Left lung (tissue), 14 donors: ENCODE measurements at places on chromosomes 3 and 15. TPM values are rescaled to one million over a fixed set of nuclear protein-coding genes. Genes with fewer than 3 reads are reported as not detected.

GRCh38 chr3:4745235-4745610, 234.0 kb upstream of the BHLHE40 start:
- DNase-seq: no peak
- no peak overlapping the region for H3K27ac ChIP-seq
- H3K4me1 ChIP-seq: peaks cover 19% of the 10 kb centered on the region
- H3K4me3 ChIP-seq: no peak overlapping the region
- no peaks in the 10 kb centered on the region for H3K27me3 ChIP-seq

GRCh38 chr3:43214616-43215015, 71.7 kb upstream of the SNRK start:
- H3K27ac ChIP-seq: no peak overlapping the region
- H3K4me3 ChIP-seq: no peak overlapping the region
- no peaks in the 10 kb centered on the region for H3K36me3 ChIP-seq
- H3K4me1 ChIP-seq: no peaks in the 10 kb centered on the region
- no peak for DNase-seq
- no peaks in the 10 kb centered on the region for H3K27me3 ChIP-seq

DNA sequence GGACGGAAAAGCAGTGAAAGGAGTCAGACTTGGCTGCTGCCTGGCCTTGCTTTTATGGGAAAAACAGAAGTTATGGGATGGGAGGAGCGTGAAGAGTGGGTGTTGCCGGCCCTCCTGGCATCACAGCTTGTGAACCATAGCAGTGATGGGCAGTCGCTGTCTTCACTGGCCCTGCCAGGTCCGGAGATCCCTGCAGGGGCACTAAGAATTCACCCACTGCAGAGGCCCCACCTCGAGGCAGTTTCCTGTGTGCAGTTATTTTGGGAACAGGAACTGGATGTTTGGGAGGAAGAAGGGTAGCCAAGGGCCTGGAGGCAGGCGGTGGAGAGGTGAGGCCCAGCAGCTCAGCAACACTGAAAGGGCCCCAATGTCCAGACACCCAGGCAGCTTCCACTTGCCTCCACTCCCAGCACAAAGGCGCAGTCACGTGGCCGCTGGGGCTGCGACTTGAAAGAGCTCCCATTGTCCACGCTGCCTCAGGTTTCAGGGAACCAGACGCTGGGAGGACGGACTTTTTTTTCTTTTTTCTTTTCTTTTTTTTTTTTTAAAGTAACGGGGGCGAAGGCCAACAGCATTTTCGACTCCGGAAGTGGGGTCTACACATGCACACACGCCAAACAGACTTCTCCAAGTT, 255.6 kb downstream of the ZNF621 start:
- no peaks in the 10 kb centered on the region for H3K36me3 ChIP-seq
- H3K27ac ChIP-seq: peak overlapping the region; percentile 72
- H3K4me3 ChIP-seq: no peak overlapping the region
- DNase-seq: peak; percentile 64

- no peaks in the 10 kb centered on the region for H3K4me1 ChIP-seq
- H3K4me3 ChIP-seq: no peak overlapping the region
- H3K36me3 ChIP-seq: no peaks in the 10 kb centered on the region
- no peaks in the 10 kb centered on the region for H3K27me3 ChIP-seq
- H3K27ac ChIP-seq: no peak overlapping the region
- no peak for DNase-seq
Observed at GRCh38 chr3:146117406-146118285, 43.3 kb downstream of the PLOD2 start.

GRCh38 chr3:69683082-69683806, 56.0 kb upstream of the MITF start:
- DNase-seq: no peak
- H3K4me3 ChIP-seq: no peak overlapping the region
- H3K4me1 ChIP-seq: no peaks in the 10 kb centered on the region
- no peaks in the 10 kb centered on the region for H3K36me3 ChIP-seq
- H3K27me3 ChIP-seq: no peaks in the 10 kb centered on the region
- no peak overlapping the region for H3K27ac ChIP-seq

GRCh38 chr3:14847613-14848541, 29.1 kb downstream of the FGD5 start:
- no peaks in the 10 kb centered on the region for H3K36me3 ChIP-seq
- no peaks in the 10 kb centered on the region for H3K27me3 ChIP-seq
- no peak for DNase-seq

DNA sequence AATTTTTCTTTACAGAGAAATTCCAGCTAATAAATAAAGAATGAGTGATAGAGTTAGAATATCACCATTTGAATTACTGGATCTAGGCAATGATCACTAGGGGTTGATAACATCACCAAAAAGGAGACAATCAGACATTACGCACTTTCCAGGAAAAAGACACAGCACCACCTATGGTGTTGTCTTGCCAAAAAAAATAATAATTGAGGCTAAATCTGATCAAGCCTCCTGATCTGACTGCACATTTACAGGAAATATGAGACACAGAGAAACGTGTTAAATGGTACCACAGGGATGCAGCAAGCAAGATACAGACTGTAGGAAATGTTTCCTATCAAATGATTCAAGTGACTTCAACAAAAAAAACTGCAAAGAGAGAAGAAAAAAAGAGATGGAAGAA, 92.8 kb downstream of the EOMES start:
- no peaks in the 10 kb centered on the region for H3K4me1 ChIP-seq
- no peak overlapping the region for H3K4me3 ChIP-seq
- H3K27me3 ChIP-seq: no peaks in the 10 kb centered on the region
- DNase-seq: no peak
- no peak overlapping the region for H3K27ac ChIP-seq

- no peak for DNase-seq
- no peak overlapping the region for H3K27ac ChIP-seq
- H3K4me3 ChIP-seq: no peak overlapping the region
- no peaks in the 10 kb centered on the region for H3K36me3 ChIP-seq
- H3K27me3 ChIP-seq: peaks cover 11% of the 10 kb centered on the region
Observed at GRCh38 chr15:91219206-91219605, 119.1 kb downstream of the SV2B start.

DNA sequence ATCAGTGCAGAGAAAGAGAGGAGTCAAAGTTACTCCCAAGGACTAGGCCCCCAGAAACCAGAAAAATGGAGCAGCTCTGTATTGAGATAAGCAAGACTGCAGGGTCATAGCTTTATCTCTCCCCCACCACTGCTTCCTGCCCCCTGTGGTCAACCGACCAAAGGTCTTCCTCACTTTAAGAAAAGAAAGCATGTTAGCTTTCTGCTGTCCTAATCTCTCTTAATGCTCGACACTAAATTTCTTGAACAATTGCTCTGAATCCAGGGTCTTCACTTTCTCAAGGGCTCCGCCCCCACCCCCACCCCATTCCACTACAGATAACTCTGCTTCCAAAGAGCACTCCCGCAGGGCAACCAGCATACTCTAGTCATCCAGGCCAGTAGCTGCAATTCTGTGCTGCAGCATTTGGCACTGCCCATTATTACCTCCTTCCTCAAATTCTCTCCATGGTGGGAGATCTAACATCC, 31.9 kb downstream of the TNIK start:
- H3K36me3 ChIP-seq: no peaks in the 10 kb centered on the region
- no peak for DNase-seq
- no peaks in the 10 kb centered on the region for H3K27me3 ChIP-seq
- H3K4me1 ChIP-seq: no peaks in the 10 kb centered on the region

- no peak overlapping the region for H3K4me3 ChIP-seq
- no peaks in the 10 kb centered on the region for H3K36me3 ChIP-seq
- DNase-seq: no peak
- H3K27me3 ChIP-seq: peaks cover 36% of the 10 kb centered on the region
Observed at GRCh38 chr15:66108483-66109265, 144.9 kb downstream of the MEGF11 start.

DNA sequence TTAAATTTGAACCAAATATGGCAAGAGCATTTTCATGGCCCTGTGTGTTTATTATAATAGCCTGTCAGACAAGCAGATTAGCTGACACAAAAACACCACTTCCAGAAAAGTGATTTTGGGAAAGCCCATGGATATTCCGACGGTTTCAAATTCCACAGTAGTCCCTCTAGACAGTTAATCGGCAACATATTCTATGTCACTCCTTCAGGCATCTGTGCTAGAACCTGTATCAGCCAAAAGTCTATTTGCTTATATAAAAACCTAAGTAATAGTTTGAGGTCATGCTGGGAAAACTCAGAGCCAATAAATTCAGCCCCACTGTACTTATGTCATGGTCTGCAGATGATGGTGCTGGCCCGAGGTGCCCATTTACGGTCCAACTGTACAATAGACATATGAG, 110.2 kb upstream of the ARHGEF26 start:
- H3K4me1 ChIP-seq: no peaks in the 10 kb centered on the region
- DNase-seq: no peak
- H3K27me3 ChIP-seq: no peaks in the 10 kb centered on the region
- H3K36me3 ChIP-seq: no peaks in the 10 kb centered on the region

GRCh38 chr3:102737353-102737752, 302.5 kb downstream of the ZPLD1 start:
- no peaks in the 10 kb centered on the region for H3K27me3 ChIP-seq
- H3K36me3 ChIP-seq: no peaks in the 10 kb centered on the region

DNA sequence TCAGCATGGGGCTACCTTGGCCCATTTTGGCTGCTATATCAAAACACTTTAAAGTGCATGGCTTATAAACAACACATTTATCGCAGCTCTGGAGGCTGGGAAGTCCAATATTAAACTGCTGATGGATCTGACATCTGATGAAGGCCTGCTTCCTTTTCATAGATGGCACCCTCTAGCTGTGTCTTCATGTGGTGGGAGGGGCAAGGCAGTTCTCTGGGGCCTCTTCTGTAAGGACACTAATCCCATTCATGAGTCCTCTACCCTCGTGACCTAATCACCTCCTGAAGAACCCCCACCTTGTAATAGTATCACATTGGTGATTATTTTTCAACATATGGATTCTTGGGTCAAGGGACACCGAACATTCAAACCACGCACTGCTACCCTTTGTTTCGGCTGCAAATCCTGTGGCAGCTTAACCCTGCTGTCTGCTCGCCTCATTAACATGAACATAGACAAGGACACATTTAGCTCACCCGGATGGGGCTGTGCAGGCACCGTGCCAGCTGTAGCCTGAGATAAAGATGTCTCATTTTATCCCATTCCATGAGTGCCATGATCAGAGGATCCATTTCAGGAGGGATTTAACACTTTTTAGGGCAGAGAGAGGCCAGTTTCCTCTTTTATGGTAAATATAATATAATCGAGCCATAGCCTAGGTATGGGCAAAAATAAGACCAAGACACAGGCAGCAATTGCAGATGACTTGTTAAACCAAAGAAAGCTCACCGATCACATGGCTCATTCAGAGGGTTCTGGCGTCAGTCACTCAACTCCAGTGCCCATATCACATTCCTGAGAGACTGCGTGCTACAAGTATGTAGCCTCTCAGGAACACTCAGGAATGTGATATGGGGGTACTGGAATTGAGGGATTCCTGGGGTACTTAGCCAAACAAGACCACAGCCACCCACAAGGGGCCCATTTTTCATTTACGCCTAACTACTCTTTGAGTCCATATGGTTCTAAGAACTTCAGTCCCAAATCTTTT, 251.1 kb upstream of the ST8SIA2 start:
- H3K36me3 ChIP-seq: no peaks in the 10 kb centered on the region
- DNase-seq: no peak
- no peaks in the 10 kb centered on the region for H3K27me3 ChIP-seq
- no peak overlapping the region for H3K27ac ChIP-seq

DNA sequence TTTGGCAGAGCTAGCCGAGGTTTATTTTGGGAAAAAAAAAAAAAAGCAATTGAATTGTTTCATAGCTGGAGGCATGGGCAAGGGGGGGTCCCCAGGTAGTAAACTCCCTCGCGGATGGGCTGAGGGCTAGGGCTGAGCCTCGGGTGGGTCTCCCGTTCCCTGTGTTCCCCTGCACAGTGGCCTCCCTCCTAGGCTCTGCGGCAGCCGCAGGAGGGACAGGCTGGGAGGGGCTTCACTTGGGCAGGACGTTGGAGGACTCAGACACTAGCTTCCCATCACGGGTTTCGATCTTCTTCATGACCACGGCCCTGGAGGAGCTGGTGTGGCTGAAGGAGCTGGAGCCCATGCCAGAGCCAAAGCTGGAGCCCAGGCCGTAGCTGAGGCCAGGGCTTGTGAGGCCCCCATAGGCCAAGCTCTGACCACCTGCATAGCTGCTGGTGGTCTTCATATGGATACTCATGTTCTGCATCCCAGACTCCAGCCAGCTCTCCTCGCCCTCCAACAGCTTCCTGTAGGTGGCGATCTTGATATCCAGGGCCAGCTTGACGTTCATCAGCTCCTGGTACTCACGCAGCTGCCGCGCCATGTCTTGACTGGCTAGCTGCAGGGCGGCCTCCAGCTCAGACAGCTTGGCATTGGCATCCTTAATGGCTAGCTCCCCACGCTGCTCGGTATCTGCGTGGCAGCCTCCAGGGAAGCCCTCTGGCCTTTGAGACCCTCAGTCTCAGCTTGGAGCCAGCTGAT, 64.0 kb upstream of the CDAN1 start:
- H3K4me1 ChIP-seq: no peaks in the 10 kb centered on the region
- DNase-seq: no peak
- no peak overlapping the region for H3K27ac ChIP-seq
- no peaks in the 10 kb centered on the region for H3K27me3 ChIP-seq
- peaks cover 30% of the 10 kb centered on the region for H3K36me3 ChIP-seq
- H3K4me3 ChIP-seq: no peak overlapping the region

DNA sequence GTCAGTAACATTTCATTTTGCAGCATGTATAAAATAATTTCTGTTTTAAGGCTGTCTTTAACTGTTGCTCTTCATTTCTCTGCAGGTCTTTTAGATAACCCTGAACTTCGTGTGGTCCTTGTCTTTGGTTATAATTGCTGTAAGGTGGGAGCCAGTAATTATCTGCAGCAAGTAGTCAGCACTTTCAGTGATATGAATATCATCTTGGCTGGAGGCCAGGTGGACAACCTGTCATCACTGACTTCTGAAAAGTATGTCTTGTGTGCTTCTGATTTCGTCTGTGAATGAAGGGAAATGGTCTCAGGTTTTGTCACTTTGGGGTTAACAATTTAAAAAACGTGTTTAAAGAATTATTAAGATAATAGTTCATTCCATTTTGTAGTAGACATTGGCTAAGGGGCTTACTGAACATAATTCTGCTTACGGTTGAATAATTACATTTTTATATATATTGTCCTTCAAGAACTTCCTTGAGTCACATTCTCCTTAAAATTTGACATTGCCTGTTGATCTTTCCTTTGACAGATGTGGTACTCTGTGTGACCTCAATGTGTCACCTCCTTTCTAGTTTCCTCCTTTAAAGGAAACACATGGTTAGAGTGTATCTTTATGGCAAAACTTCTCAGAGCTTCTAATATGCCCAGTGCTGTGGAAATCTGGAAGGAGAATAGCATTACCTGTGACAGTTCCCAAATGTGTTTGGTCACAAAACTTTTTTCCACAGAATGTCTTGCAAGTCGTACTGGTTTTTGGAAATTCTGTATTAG, 26.3 kb downstream of the FBXO22 start:
- no peak overlapping the region for H3K27ac ChIP-seq
- H3K27me3 ChIP-seq: no peaks in the 10 kb centered on the region
- peaks cover 10% of the 10 kb centered on the region for H3K4me1 ChIP-seq
- no peaks in the 10 kb centered on the region for H3K36me3 ChIP-seq
- DNase-seq: no peak
- H3K4me3 ChIP-seq: no peak overlapping the region

- H3K27ac ChIP-seq: no peak overlapping the region
- no peaks in the 10 kb centered on the region for H3K36me3 ChIP-seq
- no peak for DNase-seq
- no peaks in the 10 kb centered on the region for H3K4me1 ChIP-seq
Observed at GRCh38 chr3:13219902-13220296, 146.7 kb upstream of the IQSEC1 start.

EPHB1 gene
- total RNA-seq: 4.3 TPM

BDH1 gene
- 22.0 TPM for total RNA-seq

IREB2 gene
- 53.5 TPM for total RNA-seq

PP2D1 gene
- not detected for total RNA-seq
